ENCODE measurements at places on chromosomes 4 and X.

- DNase-seq = no peak
Measured at GRCh38 chr4:7381221-7381889, 53.4 kb downstream of the PSAPL1 start.

DNA sequence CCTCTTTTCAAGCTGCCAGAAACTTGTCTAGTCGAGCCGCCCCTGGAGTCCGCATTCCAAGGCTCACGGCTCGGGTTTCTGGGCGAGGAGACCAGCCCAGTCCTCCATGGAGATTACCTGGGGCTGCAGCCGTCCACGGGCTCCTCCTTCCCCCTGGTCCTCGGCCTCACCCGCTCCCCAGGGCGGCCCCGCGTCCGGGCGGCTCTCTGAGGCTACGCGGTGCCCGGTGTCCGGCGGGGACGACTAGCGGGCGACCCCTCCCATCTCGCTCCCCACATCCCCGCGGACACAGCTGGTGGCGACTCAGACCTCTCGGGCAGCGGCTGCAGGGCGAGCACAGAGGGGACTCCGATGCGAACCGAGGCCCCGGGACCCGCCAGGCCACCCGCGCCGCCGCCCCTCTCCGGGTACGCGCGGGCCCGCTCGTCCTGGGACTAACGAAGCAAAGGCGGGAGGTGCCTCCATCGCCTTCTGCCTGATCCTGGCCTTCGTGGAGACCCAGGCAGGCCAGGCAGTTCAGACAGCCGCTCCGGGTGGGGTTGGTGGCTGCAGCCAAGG is 159.4 kb downstream of the TRAM1L1 start:
- no peak for DNase-seq

- peak; percentile 72 for DNase-seq
Measured at GRCh38 chr4:144174401-144175067, 34.0 kb upstream of the GYPA start.

DNA sequence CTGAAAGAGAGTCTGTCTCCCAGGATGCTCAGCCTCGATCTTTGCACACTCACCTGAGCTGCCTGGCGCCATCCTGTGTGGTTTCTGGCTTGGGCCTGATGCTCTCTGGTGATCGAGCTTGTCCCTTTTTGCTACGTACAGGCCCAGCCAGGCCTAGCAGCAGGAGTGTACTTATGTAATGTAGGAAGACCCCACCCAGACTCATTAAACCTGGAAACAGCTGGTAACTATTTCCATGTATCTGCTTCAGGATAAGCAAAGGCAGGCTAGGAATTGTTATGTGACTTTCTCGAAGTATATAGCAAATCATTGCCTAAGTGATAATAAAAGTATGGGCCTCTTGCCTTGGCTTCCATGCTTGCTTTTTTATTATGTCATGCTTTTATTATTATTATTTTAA is 18.6 kb upstream of the ARSJ start:
- DNase-seq = no peak

- no peak for DNase-seq
Measured at GRCh38 chrX:17361620-17362019, 13.4 kb upstream of the NHS start.

DNA sequence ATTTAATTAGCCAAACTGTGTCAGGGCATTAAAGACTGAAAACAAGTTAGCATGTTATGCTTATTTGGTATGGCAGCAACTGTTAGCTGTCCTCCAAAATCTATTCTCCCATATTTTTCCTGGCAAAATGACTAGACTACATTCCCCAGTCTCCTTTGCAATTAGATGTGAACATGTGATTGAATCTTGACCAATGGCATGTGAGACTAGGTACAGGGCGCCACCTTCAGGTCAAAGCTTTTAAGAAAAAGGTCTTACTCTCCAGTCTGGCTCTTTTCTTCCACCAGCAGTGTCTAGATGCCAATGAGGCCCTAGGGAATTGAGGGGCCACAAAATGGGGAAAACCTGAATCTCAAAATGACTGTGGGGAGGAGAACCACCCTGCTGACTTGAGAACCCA is 408.2 kb downstream of the SMARCA1 start:
- DNase-seq = no peak

DNA sequence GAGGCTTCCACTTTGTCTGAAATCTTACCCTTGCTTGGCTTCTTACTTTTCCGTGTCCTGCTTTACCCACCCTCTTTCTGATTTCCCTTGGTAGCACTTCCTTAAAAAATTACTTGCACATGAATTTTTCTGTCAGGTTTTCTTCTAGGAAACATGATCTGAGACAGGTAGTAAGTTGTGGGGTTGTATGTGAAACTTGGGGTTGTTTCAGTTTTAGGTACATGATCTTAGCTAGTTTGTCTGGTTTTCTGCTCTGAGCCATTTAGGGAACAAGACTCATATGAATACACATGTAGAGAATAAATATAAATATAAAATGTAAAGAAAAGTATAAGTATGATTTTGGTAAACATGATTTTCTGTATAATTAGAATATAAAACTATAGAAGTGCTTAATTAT is 17.4 kb upstream of the ARMCX2 start:
- no peak for DNase-seq

- no peak for DNase-seq
Measured at GRCh38 chrX:133959972-133960371, 25.4 kb downstream of the GPC3 start.

DNA sequence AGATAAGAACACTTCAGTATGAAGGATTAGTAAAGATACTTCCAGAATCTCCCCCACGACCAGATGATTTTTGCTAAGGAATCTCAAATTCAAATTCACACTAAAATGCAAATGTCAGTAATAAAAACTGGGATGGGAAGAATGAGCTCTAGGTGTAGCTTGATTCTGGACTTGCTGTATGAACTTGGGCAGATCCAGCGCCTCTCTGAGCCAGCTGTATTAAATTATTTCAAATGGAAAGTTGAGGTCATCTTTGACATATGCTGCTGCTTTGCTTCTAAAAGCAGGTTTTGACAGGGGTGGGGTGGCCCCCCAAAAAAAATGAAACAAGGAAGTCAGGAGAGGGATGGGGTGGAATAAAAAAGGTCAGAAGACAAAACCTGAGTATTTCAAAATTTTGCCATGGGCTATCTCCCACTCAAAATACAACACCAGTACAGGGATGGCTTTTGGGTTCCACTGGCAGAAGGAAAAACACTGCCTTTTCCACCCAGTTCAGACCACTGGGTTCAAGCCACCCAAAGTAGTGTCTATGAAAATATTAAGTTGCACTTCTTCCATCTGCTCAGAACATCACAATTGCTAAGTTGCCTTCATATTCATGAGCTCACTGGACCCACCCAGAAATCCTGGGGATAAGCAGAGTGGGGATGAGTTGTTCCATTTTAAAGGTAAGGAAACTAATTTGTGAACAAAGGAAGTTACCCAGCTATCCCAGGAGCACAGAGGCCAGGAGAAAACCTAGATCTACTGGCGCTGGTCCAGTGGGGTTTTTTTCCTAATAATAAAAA is 47.7 kb downstream of the ARHGEF9 start:
- no peak for DNase-seq

DNA sequence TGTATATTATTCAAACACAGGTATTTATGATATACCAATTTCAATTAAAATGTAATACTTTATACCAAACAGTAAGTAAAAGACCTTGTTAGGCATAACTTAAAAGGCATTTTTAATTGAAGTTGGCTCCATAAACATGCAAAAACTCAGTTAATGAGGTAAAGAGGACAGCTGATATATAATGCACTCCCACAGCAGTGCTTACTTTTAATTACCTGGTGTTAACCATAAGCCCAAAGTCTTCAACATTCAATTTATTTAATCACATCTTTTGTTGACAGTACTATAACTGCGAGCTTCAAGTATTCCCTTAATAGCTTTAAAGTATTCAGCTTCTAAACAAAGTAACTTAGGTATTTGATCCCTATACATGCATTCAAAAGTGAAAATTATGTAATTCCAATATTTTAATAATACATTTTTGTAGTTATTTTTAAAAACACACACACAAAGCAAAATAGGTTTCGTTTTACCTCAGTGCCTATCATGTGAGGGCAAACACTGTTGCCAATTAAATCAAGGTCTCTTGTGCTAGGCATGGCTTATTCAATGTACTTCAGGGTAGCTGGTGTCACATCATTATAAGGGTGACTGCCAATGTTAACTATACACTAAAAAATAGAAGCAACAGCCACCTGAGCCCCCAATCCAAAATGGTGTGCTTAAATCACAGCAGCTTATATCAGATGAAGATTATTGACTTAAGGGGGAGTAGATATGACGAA is 197.1 kb downstream of the LRBA start:
- DNase-seq = no peak

GRCh38 chr4:153154007-153154975 is 50.0 kb upstream of the TRIM2 start:
- DNase-seq = peak; percentile 70

- peak; percentile 47 for DNase-seq
Measured at GRCh38 chrX:104098151-104098808, 14.0 kb upstream of the ZCCHC18 start.

- DNase-seq = no peak
Measured at GRCh38 chr4:122625156-122625555, 4.3 kb upstream of the IL21 start.

GRCh38 chr4:74367656-74368290 is 2.8 kb downstream of the EREG start:
- no peak for DNase-seq

- no peak for DNase-seq
Measured at GRCh38 chr4:125184116-125184515, 130.6 kb upstream of the FAT4 start.

- no peak for DNase-seq
Measured at GRCh38 chr4:151599863-151600262, 160.9 kb downstream of the GATB start.

DNA sequence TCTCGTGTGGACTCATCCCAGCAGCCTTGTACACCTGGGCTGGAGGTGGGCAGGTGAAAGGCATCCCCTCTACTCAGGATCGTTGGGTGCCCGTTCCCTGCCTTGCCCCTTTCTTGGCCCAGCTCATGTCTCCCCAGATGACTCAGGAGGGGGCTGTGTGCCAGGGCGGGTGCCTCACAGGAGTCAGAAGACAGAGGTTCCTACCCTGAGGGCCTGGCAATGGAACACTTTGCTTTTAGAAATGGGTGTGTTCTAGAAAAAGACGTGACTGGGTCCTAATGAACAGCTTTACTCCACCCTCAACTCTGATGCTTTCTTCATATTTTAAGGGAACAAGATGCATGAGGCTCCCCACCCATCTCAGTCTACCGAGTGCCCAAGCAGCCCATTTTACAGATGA is 22.5 kb upstream of the TRIM2 start:
- no peak for DNase-seq

- DNase-seq = no peak
Measured at GRCh38 chr4:4496592-4497372, 45.1 kb downstream of the STX18 start.

- no peak for DNase-seq
Measured at GRCh38 chrX:13547671-13548070, 21.7 kb upstream of the EGFL6 start.

DNA sequence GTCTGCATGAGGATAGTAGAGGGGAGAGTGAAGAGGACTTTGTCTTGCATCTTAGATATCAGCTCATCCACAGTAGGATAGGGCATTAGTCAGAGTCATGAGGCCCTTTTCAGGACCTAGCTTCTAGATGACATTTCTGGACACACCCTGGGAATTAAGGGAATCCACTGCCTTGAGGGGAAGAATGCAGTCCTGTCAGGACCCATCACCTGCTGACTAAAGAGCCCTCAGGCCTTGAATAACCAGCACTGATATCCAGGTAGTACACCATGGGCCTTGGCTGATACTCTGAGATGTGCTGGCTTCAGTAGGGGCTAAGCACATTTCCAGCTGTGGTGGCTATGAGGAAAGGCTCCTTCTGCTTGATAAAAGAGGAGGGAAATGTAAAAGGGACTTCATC is 134.4 kb downstream of the EDA2R start:
- DNase-seq = no peak

GRCh38 chrX:97672138-97672537 is 788.4 kb downstream of the RPA4 start:
- DNase-seq = no peak

GRCh38 chr4:52069571-52069970 is 18.5 kb downstream of the SPATA18 start:
- no peak for DNase-seq

DNA sequence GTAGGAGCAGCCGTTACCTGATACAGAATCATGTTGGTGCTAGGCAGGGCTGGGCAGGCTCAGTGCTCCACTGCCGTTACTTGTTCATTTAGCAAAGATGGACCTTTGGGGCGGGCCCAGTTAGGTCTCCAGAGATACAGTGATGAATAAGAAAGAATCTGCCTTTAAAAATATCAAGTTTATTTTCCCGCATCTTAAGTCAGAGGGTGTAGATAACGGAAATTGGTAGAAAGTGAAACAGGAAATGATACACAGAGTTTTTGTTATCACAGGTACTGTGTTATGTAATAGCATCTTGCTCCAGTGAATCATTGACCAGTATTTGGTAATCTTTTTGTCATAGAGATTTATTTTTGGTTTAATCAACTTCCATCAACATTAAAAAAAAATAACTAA is 5.5 kb downstream of the TMEM131L start:
- DNase-seq = no peak

DNA sequence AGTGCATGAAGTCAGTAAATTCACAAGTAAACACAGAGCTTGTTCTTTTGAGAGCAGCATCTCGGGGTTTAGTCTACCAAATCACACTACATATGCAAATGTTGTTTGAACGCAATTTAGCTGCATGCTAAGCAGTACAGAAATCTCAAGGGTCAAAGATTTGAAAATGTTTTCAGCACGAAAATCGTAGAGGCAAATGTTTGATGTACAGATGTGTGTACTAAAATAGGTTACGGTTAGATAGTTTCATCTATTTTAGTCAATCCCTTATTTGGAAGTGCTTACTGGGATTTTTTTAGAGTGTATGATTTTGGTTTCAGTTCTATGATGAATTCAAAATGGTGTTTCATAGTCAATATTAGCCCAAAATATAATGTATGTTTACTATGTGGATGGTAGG is 1928.2 kb upstream of the TENM3 start:
- no peak for DNase-seq

DNA sequence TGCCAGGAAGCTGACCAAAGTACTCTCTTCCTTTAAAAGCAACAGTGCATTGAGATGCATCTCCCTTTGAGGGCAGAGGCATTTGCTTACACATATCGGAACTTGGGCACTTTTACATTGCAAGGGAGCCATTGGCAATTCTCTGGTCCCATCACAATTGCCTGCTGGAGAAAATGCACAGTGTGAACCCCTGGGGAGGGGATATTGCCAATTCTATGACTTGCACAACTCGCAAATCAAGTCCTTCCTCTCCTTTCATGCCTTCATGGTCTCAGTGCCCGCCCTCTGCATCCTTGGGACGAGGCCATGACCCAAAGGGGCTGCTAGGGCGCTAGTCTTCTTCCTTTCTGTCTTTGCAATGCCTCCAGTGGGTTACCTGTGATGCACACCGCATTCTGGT is 14.9 kb upstream of the PDZD4 start:
- no peak for DNase-seq

GRCh38 chrX:132426695-132427281 is 62.0 kb downstream of the MBNL3 start:
- DNase-seq = no peak

- DNase-seq = no peak
Measured at GRCh38 chr4:81652069-81652478, 180.4 kb upstream of the RASGEF1B start.

- DNase-seq = no peak
Measured at GRCh38 chrX:47802589-47802988, 34.1 kb upstream of the ZNF81 start.

GRCh38 chrX:119236623-119237561 is 807 bp downstream of the PGRMC1 start:
- DNase-seq = no peak

GRCh38 chrX:27186671-27187070 is 276.5 kb downstream of the PPP4R3C start:
- peak; percentile 26 for DNase-seq

All from LoVo (cell line).